Activated T-helper 17 cell treated with anti-CD3 and anti-CD28 coated beads, Interleukin-2, amount 50 U/mL, for 72 hours (primary cell): ENCODE measurements at places on chromosomes 2 and 18. TPM values are rescaled to one million over a fixed set of nuclear protein-coding genes. Genes with fewer than 3 reads are reported as not detected.

DNA sequence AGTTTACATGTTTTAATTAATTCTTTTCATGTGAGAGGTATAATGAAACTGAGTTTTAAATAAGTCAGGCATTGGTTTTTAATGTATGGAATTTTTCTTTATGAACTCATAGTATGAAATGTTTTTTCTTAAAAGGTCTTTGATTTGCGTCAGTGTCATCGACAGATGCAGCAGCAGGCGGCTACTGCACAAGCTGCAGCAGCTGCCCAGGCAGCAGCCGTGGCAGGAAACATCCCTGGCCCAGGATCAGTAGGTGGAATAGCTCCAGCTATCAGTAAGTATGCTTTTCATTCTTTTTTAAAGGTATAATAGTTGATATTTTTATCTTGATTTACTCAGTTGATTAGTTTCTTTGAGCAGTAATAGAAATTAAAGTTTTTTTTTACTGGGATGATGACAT lies 46.5 kb downstream of the SMAD4 start:
- ATAC-seq, result no peak

GRCh38 chr2:168135121-168135520 lies 112.3 kb downstream of the STK39 start:
- no peak for ATAC-seq

Gene CHCHD5
- 25.2 TPM for total RNA-seq

GRCh38 chr18:11909591-11910026 lies 1.5 kb upstream of the MPPE1 start:
- peak; percentile 23 for ATAC-seq

GRCh38 chr2:189608795-189609422 lies 28.3 kb upstream of the SLC40A1 start:
- no peak for ATAC-seq

DNA sequence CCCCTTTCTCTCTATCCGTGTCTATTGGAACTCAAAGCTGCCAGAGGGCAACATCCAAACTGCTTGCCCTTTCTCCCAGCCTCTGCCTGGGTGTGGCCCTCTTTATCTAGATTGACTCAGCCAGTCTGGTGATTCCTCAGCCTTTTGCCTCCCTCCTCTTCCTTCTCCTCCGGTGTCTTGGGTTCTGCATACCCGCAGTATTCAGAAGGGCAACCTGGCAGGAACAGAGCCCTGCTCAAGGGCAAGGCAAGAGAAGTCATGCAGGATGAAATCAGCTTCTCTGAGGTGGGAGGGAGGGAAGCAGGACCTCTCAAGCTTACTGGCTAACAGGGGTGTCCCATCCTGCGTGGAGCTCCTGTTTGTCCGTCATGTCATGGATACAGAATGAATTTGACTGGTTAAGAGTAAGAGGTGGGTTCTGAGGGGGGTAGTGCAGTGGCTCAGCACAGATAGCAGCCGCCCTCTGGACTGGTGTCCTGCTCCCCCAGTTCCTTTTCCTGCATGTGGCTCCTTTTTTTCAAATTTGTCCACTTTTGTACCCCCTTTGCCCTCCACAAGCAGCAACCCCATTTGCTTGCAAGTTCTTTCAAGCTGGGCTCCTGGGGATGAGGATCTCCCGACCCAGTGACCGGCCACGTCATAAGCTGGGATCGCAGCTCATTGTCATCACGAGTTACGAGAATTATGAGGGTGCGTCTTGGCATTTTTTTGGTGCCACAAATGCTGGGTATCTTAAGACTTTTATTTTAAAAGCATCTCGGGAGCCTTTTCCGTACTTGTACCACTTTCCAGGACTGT lies 154.1 kb downstream of the FHOD3 start:
- ATAC-seq, result no peak

Gene DSG1
- total RNA-seq, result not detected

DNA sequence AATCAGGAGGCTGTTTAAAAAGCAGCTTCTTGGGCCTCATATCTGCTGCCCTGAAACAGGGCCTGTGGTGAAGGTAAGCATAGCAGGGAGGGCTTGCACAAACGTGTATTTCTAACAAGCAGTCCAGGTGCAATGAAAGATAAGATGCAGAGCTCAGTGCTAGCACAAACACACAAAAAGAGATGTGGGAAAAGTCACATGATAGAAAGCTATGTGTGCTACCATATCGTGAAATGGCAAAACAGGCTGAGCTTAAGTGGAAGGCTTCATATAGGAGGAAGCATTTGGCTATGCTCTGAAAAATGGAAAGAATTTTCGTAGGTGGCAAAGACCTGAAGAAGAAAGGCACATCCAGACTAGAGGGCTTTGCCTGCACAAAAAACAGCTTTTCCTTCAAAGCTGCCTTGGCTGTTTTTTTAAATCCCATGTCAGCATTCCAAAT lies 10.2 kb downstream of the RSAD2 start:
- no peak for ATAC-seq

DNA sequence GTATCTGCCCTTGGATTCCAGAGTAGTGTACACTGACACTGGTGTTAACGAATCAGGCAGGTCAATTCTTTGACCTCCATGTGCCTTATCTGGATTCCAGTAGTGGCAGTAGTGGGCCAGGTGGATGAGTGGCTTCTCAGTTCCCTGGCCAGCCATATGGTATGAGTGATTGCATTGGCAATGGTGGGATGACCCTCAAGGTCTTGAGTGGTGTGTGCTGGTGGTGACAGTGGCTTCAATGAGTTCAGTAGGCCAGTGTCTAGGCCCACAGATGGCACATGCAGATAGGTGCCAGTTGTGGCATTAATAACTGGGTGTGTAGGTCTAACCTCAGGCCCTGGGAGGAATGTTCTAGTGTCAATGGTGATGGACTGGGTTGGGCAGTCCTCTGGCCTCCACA lies 674.1 kb upstream of the NXPH2 start:
- ATAC-seq, result no peak

- ATAC-seq, result peak; percentile 66
These were observed 25.7 kb downstream of the MGAT4A start for GRCh38 chr2:98705333-98705617.

- ATAC-seq, result no peak
These were observed 114.6 kb upstream of the CCDC68 start for GRCh38 chr18:55073834-55074233.

GRCh38 chr18:32308493-32309120 lies 118.8 kb downstream of the MEP1B start:
- no peak for ATAC-seq

Gene VIL1
- not detected for total RNA-seq

DNA sequence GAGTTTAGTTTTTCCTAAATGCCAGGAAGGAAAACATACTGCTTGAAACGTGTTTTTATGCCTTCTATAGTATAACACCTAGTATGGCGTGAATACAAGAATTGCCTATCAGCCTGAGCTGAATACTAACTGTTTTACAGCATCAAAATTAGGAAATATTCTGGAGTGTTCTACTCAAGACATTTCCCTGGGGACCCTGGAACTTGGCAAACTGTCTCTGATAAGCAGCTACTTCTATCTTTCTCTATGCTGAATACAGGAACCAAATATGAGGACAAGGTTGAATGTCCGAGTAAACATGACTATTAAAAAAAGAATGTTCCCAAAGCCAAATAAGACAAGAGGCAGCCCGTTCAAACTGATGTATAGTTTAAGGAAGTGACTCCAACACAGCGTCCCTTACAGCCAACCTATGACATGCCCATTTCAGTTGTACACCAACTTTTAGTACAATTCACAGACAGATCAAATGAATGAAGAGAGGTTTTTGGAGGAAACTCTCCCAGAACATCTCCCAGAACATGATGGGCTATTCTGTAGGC lies 951.3 kb upstream of the ACVR2A start:
- no peak for ATAC-seq

DNA sequence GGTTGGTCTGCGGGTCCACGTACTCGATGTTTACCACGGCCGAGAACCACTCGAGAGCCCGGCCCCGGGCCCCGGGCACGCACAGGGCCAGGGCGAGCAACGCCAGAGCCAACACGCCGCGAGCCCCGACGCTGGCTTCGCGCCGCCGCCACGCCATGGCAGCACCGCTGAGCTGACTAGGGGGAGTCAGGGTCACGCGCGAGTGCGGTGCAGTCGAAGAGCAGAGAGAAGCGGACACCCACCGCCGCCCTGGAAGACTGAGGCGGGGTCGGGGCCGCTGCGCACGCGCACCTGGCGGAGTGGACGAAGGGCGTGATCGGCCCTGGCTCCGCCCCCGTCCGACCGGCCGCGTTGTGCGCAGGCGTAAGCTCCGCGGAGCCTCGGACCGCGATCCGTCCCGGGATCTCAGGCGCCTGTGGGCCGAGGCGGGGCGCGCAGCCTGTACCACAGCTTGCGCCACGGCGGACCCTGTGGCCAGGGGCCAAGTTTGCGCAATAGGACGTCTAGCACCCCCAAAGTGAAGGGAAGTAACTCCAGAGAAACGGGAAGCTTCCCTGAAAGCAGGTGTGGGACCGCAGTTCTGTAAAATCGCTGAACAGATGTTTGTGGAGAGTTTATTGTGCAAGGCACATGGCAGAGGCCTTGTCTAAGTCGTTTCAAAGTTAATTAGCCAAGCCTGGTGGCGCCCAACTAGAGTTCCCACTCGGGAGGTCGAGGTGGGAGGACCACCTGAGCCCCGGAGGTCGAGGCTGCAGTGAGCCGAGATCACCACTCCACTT lies at the start of gene RNF149:
TSS of gene RNF149 (minus strand) at position 270 of the 779 bp plus-strand sequence. CDS start at position 157, 113 bp downstream.
- ATAC-seq, result peak; percentile 49

Gene MARCO
- not detected for total RNA-seq

DNA sequence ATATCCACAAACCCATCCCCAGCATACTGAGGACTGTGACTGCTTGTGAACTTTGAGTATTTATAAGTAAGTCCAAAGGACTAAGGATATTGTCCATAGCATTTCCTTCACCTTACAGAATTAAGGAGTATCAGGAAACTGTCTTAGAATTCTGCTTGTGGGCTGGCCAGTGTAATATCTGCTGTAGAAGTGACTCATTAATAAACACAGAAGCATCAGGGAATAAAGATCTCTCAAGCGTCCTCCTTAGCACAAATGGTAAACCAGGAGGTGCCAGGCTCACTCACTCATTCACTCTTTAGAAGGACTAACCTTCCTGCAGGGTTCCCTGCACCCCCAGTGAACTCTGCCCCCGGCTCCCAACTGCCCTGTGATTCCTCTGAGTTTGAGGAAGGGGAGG lies 31.0 kb downstream of the CCDC68 start:
- ATAC-seq, result no peak

- no peak for ATAC-seq
These were observed 205.7 kb downstream of the BCL11A start for GRCh38 chr2:60347781-60348180.

- no peak for ATAC-seq
These were observed 285.3 kb upstream of the ZSWIM2 start for GRCh38 chr2:187134306-187134705.

Gene OSGEPL1
- 8.3 TPM for total RNA-seq

GRCh38 chr2:72138011-72138881 lies 9.4 kb downstream of the CYP26B1 start:
- ATAC-seq, result no peak
